Activated CD4-positive, alpha-beta T cell treated with anti-CD3 and anti-CD28 coated beads, Interleukin-2, amount 50 U/mL, for 1 hour (primary cell): ENCODE measurements at places on chromosomes 5 and 9.

DNA sequence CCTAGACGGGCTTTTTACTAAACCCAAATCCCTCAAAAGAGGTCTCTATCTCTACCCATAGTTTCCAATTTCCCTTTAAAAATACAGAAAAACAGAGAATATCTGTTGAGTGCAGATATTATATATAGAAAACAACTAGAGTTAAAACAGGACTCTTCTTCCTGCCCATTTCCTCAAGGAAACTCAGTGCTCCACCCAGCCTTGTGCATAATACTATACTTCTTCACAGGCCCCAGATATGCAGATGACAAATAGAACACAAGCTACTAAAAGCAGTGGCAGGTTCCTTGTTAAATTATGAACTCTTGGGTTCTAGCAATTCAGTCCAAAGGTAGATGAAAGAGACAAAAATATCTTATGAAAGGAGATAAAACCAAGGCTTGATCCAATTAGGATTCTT, 200.2 kb downstream of the TSSK1B start:
- DNase-seq: no peak

GRCh38 chr9:2790466-2790865, 53.4 kb downstream of the PUM3 start:
- DNase-seq: no peak

GRCh38 chr9:3035579-3036332, 191.9 kb upstream of the PUM3 start:
- no peak for DNase-seq

DNA sequence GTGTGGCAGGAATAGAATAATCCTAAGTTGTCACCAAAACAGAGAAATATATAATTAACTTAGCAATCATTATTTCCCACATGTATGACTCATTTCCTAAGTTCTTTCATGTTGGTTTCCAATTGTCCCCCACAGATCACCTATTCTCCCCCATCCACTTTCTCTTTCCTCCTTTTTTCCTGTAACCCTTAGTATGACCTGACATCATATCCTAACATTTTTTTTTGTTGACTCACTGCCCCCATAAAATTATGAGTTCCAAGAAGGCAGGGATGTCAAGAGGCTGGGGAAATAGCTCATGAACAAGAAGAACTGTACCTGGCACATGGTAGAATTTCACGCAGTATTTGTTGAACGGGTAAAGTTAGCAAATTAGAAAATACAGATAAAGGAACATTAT, 186.7 kb downstream of the DCP2 start:
- no peak for DNase-seq

DNA sequence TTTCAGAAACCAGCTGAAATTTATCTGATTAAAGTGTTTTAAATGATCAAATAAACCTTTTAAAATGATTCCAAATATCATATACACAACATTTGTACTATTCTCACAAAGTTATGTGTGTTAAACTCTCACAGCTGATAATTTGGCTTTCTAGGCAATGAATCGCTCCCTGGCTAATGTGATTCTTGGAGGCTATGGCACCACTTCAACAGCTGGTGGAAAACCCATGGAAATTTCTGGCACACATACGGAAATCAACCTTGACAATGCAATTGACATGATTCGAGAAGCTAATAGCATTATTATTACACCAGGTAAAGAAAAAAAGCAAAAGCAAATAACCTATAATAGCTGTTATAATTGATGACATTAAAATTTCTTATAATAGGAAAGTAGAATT, 72.4 kb downstream of the NNT start:
- DNase-seq: no peak

- DNase-seq: no peak
Measured at GRCh38 chr9:38177680-38178079, 108.7 kb upstream of the SHB start.

DNA sequence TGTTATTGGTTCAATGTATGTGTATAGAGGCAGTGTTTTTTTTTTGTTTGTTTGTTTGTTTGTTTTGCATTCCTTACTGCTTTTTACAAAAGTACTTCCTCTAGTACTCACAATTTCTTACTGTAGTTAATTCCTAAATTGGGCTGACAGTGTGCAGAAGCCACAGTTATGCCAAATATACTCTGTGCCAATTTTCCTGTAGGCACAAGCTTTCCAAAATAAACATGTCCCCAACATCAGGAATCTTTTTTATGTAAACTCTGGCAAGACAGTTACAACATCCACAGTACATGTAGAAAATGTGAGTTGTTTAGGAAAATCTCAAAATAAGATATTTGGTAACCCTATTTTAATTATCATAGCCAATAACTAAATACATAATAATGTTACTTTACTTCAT, 161.6 kb upstream of the TSLP start:
- DNase-seq: no peak

GRCh38 chr9:12774861-12775678, at the start of gene LURAP1L:
LURAP1L (plus strand) TSS chr9:12775020; CDS start chr9:12775716, 696 bp downstream.
- no peak for DNase-seq

DNA sequence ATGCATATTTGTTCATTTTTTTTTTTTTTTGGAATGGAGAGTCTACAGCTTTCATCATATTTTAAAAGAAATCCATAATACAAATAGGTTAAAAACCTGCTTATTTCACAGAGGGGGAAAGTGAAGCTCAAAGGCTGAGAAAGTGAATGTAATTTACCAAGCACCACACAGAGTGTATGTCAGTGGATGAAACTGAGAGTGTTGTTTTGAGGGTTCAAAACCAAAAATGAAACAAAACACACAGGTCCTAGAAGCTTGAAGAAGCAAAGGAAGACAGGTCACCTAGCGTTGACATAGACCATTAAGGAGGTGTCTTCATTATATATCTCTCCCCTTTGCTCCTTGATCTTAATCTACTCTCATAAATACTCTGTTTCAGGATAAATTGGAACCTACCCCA, 7.5 kb downstream of the NMUR2 start:
- DNase-seq: no peak

DNA sequence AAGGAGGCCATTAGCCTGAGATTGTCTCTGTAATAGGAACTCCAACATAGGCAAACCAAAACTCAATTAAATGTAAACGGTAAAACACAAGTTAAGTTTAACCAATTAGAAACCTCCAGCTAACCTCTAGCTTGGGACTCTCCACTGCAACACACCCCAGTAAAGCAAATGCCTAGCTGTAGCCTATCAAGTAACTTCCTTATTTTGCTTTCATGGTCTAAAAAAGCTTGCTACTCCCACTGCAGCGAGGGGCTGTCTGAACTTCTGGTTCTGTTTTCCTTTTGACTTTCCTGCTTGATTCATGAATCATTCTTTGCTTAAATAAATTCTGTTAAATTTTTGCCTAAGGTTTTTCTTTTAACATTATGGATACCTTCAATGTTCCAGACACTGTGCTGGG, 24.4 kb upstream of the C5orf46 start:
- DNase-seq: no peak

DNA sequence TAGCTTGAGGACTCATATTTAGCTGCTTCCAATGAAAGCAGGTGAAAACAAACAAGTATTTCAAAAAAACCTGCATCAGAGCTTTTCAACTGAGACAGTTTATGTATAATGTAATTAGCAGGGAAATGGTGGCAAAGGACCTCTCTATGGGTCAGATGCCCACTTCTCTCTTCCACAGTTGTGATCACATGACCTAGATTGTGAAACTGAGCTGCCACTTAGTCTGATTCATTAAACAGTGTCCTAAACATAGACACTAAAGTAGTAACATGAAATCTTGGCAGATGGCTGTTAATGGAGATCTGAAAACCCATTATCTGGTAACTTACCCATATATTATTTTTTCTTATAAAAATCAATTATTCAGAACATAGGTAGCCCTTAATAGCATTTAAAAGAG, 663.6 kb upstream of the RIOK2 start:
- DNase-seq: no peak

GRCh38 chr9:26324786-26325443, 567.7 kb downstream of the CAAP1 start:
- no peak for DNase-seq

- no peak for DNase-seq
Measured at GRCh38 chr9:105858006-105858690, 163.8 kb downstream of the TMEM38B start.

GRCh38 chr5:16976625-16977008, 40.5 kb upstream of the MYO10 start:
- no peak for DNase-seq

DNA sequence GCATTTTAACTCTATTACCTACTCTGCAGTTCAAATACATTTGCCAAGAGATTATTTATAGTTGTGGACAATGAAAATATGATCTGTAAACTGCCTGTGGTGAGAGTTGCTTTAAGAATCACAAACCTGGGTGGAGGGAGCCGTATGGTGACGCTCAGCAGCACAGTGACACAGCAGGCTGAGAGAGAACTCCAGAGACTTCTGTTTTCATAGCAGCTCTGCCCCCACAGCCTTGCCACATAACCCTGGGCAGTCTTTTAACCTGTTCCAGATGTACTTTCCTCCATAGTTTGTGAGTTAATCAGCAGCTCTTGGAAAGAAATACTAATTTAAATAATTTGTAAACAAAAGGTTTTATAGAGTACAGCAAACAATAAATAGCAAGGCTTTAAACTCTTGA, 450.5 kb downstream of the ELAVL2 start:
- DNase-seq: no peak

DNA sequence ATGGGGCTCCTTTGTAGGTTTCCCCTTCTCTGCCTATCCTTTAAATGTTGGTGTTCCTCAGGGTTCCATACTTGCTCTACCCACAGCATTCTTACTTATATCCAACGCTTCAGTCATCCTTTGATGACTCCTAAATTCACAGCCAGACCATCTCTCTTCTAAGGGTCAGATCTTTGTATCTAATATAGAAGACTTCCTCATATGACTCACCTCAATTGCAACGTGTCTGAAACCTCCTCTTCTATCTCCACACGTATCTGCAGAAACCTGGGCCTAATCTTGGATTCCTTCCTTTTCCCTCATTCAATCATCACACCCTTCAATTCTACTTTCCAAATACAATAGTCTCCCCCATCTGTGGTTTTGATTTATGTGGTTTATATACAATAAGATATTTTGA, 68.3 kb downstream of the HMGCR start:
- no peak for DNase-seq

GRCh38 chr5:122559676-122560075, 215.2 kb upstream of the SNX2 start:
- DNase-seq: no peak

GRCh38 chr5:124079062-124079461, 567.1 kb downstream of the CSNK1G3 start:
- no peak for DNase-seq

DNA sequence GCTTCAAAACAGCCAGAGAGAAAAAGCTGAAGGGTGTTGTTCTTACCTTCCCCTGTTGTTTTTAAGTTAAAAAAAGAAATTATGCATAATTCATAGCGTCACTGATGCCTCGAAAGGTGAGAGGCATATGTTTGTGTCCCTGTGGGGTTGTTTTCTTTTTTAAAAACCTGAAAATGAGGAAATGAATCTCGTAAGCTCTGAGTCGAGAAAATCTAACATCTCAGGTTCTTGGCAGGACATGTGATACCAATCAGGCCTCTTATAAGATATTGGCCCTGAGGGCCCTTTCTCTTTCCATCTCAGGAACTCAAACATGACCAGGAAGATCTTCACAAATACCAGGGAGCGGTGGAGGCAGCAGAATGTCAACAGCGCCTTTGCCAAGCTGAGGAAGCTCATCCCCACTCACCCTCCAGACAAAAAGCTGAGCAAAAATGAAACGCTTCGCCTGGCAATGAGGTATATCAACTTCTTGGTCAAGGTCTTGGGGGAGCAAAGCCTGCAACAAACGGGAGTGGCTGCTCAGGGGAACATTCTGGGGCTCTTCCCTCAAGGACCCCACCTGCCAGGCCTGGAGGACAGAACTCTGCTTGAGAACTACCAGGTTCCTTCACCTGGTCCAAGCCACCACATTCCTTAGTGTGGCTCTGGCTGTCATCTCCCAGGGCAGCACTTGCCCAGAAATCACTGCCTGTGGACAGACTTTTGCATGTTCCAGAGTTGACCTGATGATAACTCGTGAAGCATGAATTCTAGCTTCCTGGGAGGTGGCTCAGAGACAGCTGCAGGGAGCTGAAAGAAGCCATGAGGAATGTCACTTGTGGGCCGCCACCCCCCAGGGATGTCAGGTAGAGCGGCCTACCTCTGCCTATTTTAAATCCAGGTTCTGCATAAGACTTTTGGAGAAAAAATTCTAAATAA, at the start of gene TAL2:
TAL2 (plus strand) TSS at position 274 of the 921 bp plus-strand sequence; CDS start at position 314, 40 bp downstream.
- no peak for DNase-seq

GRCh38 chr5:146699138-146699537, 179.4 kb downstream of the PPP2R2B start:
- DNase-seq: no peak

GRCh38 chr5:149424371-149425315, 45.6 kb upstream of the IL17B start:
- DNase-seq: no peak

- no peak for DNase-seq
Measured at GRCh38 chr5:7000310-7000709, 287.1 kb downstream of the TENT4A start.

- no peak for DNase-seq
Measured at GRCh38 chr5:115775999-115776398, 40.5 kb downstream of the CDO1 start.

- DNase-seq: no peak
Measured at GRCh38 chr9:101668421-101668820, 70.0 kb downstream of the GRIN3A start.

DNA sequence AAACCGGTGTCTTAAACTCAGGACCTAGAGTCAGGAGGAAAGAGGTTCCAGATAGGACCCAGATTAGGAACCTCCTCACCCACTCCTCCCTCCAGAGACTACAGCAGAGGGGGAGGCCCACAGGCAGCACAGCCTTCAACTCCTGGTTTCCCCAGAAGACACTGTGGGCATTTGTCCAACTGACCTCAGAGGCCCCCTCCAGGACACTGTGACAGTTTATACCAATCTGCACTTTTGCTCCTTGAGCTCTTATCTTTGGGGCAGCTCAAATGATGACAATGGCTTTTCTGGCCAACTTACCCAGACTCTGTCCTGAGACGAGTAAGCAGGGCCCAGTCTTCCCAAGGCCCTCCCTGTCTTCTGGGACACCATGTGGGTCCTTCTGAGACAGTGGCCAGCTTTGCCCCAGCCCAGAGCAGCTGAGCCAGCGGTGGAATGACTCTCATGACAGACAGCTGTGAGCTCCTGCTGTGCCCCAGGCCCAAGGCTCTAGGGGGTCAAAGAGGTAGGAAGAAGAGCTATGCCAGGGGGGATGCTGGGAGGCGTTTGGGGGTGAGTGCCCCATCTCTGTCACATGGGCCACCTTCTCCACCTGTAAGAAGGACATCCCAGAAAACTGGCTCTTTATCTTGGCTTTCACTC, 14.3 kb downstream of the OR2V2 start:
- DNase-seq: no peak

DNA sequence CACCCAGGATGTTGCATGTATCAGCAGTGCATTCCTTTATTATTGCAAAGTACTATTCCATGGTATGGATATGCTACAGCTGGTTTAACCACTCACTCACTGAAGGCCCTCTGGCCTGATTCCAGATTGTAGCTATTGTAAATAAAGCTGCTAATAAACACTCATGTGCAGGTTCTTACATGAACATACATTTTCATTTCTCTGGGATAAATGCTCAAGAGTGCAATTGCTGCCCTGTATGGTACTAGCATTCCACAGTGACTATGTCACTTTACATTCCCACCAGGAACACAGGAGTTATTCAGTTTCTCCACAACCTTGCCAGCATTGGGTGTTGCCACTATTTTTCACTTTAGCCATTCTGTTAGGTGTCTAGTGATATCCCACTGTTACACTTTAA, 267.6 kb downstream of the SPOCK1 start:
- DNase-seq: no peak

- no peak for DNase-seq
Measured at GRCh38 chr5:141870228-141870627, 8.0 kb downstream of the PCDH1 start.
